G401 (cell line): ENCODE measurements at places on chromosomes 3 and 15. TPM values are rescaled to one million over a fixed set of nuclear protein-coding genes. Genes with fewer than 3 reads are reported as not detected.

AADAC gene
- not detected in 2 replicates for total RNA-seq

PRSS50 gene
- not detected in 2 replicates for total RNA-seq

CASR gene
- total RNA-seq = not detected in 2 replicates

FNDC3B gene
- total RNA-seq = 12.7 and 22.9 TPM in 2 replicates

ACTRT3 gene
- total RNA-seq = 2.7 and 3.8 TPM in 2 replicates

CELF6 gene
- 0.07 and 0.18 TPM in 2 replicates for total RNA-seq

RLBP1 gene
- total RNA-seq = 0.95 and 6.6 TPM in 2 replicates

TGM4 gene
- not detected in 2 replicates for total RNA-seq

HHATL gene
- total RNA-seq = not detected in 2 replicates

CFAP20DC gene
- total RNA-seq = 1.8 and 2.2 TPM in 2 replicates

SGO1 gene
- total RNA-seq = 16.4 and 21.1 TPM in 2 replicates

IQCH gene
- 6.8 and 10.1 TPM in 2 replicates for total RNA-seq

TTLL13 gene
- total RNA-seq = not detected in 2 replicates

NRROS gene
- 7.1 and 11.6 TPM in 2 replicates for total RNA-seq

FSIP1 gene
- 0.41 and 0.92 TPM in 2 replicates for total RNA-seq

SLCO2A1 gene
- not detected in 2 replicates for total RNA-seq

IQCF5 gene
- not detected in 2 replicates for total RNA-seq

ANKUB1 gene
- not detected in 2 replicates for total RNA-seq

GNAT1 gene
- not detected in 2 replicates for total RNA-seq

CILP gene
- total RNA-seq = not detected in 2 replicates

FBXW12 gene
- total RNA-seq = 0.68 TPM in 1 of 2 replicates, not detected in the other

ARPP21 gene
- not detected in 2 replicates for total RNA-seq

SLC2A2 gene
- not detected in 2 replicates for total RNA-seq

GOLGA6A gene
- not detected in 2 replicates for total RNA-seq

GREM1 gene
- total RNA-seq = 0.75 and 1.0 TPM in 2 replicates

TMA7 gene
- 770 and 948 TPM in 2 replicates for total RNA-seq

TRIM42 gene
- not detected in 2 replicates for total RNA-seq

STRA6 gene
- 17.2 and 23.9 TPM in 2 replicates for total RNA-seq

CELSR3 gene
- 4.6 and 5.0 TPM in 2 replicates for total RNA-seq

ATP10A gene
- total RNA-seq = 9.2 and 14.1 TPM in 2 replicates

CAMKV gene
- 1.4 and 2.1 TPM in 2 replicates for total RNA-seq

TGM5 gene
- total RNA-seq = not detected in 2 replicates

GOLGB1 gene
- total RNA-seq = 10.9 and 34.7 TPM in 2 replicates

TPRA1 gene
- 38.3 and 42.3 TPM in 2 replicates for total RNA-seq

GNAI2 gene
- 67.4 and 104 TPM in 2 replicates for total RNA-seq

CHRNA7 gene
- 0.20 and 1.3 TPM in 2 replicates for total RNA-seq

USP3 gene
- 27.3 and 28.5 TPM in 2 replicates for total RNA-seq

PPM1L gene
- under 0.01 TPM in 1 of 2 replicates, not detected in the other for total RNA-seq
